CD4-positive, alpha-beta T cell treated with Interleukin-12 subunit alpha and Interleukin-12 subunit beta, for 1 hour (primary cell): ENCODE measurements at places on chromosomes 7 and 10.

GRCh38 chr7:148831782-148832181 lies 52.3 kb downstream of the EZH2 start:
- DNase-seq: no peak

DNA sequence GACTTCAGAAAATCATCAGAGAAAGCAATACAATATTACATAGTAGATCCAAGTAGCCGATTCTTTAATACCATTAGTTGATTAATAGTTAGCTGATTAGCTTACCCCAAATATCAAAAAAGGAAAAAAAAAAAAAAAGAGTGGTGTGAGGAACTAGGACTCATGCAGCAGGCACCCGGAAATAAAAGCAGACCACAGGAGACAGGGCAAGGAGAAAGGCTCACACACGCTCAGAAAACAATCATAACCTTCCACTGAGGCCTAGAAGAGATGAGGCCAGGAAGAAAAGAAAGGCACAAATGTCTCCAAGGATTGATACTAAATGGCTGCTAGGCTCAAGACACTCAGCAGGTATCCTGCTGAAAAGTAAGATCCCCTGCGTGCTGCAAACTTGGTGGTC lies 25.9 kb downstream of the TRDMT1 start:
- DNase-seq: peak; percentile 11

DNA sequence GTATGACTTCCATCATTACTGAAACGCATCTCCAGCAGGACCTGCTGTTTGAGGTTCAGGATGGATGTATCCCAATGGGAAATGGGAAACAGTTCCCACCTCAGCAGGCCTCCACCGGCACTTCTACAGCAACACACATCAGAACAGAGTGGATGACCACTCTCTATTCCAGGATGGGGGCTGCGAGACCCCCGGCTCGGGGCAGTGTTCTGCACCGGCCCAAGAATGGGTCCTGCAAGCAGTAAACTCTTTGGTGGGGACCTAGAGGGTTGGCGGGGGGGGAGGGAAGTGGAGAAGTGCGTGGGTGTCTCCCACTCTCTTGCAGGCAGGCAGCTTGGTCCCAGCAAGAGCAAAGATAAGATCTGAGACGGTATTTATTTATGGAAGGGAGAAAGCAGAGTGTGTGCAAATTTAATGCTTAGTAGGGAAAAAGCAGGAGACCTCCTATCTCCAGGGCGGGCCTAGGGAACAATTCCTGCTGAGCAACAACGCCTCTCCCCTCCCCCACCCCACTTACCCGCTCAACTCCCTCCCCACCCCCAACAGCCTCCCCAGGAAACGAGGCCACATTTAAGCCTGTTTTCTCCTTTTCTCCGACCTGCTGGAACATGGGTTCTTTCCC lies 4.0 kb downstream of the SFMBT2 start:
- no peak for DNase-seq

DNA sequence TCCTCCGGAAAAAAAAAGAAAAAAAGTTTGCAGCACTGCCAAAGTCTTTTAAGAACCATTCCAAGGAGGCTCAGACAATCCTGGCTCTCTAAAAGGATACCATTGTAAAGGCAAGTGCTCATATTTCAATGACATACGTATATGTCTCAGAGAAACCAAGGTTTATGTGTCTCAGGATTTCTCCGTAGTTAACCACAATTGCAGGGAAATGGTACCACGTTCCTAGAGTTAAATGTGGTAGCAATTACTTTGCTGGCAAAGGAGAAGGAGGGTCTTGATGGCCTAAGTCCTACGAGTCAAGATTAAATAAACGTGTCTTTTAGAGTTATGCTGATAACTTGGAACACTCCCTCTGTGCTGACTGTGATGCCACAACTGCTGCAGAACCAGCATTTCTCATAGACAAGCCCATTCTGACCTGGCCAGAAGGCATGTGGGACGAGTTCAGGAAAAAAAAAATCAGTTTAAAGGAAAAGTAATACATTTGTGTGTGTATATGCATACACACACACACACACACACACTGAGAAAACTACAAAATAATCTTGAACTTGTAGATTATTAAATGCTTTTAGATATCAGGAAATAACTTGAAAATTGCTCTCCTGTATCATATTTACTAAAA lies 245.9 kb downstream of the FGFR2 start:
- DNase-seq: no peak

GRCh38 chr10:126502441-126502840 lies 114.2 kb upstream of the ADAM12 start:
- no peak for DNase-seq

DNA sequence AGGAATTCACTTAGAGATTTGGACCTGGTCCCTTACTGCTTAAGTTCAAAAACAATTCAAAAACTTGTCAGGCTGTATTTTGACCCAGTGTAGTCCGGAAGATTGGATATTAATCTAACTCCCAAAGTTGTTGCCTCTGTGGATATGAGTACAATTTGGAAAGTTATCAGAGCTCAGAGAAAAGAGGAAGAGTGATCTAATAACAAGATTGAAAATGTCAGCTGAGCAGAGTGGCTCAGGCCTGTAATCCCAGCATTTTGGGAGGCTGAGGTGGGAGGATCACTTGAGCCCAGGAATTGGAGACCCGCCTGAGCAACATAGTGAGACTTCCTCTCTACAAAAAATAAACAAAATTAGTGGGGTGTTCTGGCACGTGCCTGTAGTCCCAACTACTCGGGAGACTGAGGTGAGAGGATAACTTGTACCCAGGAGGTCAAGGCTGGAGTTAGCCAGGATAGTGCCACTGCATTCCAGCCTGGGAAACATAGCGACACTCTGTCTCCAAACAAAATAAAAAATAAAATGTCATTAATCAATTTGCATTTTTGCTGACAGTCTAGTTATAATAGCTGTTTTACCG lies 3.2 kb upstream of the ASCC1 start:
- DNase-seq: no peak

GRCh38 chr7:122887198-122887597 lies 938 bp upstream of the CADPS2 start:
- no peak for DNase-seq

- DNase-seq: no peak
These were observed 59.3 kb upstream of the PLXDC2 start for GRCh38 chr10:19756919-19757318.

DNA sequence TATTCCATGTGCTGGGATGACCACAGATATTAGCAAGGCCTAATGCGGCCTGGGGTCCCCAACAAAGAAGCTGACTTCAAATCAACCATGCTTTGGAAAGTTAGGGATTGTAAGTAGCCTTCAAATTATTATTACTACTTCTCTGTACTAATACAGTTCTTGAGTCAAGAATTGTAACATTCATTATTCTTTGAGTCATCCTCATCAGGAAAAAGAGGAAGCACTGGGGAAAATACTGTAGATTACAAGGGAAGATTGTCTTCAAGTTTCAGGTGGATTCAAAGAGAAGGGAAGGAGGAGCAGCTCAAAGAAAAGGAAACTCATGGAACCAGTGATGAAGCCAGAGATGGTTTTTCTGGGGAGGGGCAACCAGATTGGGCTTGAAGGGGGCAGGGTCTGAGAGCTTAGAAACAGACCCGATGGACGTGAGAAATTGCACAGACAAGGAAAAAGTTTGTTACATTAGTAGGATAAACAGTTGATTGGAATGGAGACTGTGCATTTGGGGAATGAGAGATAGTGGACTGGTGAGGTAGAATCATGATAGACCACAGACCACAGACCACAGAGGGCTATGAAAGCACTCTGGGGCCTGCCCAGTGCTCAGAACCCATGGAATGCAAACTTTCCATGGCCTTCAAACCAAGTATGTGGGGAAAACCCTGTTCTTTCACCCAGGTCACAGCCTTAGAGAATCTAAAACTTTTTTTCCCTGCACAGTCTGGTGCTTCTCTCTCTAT lies 209.9 kb downstream of the ZNF365 start:
- no peak for DNase-seq

DNA sequence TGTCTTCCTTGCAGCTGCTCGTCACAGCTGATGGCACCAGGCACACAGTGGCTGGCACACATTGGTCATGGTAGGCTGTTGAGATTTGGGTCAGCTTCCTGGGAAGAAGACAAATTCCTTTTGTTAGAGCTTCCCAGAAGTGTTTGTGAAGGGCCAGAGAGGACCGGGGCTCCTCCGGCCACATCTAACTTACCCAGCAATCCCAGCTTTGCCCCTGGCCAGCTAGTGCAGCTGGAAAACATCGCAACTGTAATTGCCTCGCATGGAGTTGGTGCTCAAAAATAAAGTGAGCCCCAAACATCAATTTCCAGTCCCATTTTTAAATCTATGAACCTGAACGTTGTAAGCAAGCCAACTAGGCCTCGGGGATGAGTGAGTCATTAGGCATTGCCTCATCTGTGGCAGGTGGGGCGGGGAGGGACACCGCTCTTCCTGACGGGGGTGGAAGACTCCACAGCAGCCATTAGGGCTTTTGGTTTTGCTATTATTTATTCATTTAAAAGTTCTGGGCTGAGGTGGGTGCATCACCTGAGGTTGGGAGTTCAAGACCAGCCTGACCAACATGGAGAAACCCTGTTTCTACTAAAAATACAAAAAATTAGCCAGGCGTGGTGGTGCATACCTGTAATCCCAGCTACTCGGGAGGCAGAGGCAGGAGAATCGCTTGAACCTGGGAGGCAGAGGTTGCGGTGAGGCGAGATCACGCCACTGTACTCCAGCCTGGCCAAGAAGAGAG lies 12.4 kb downstream of the CPA5 start:
- DNase-seq: no peak

- DNase-seq: no peak
These were observed 12.7 kb downstream of the EPHB6 start for GRCh38 chr7:142867398-142868187.

- peak; percentile 73 for DNase-seq
These were observed 4.1 kb downstream of the KCNIP2 start for GRCh38 chr10:101839416-101840063.

DNA sequence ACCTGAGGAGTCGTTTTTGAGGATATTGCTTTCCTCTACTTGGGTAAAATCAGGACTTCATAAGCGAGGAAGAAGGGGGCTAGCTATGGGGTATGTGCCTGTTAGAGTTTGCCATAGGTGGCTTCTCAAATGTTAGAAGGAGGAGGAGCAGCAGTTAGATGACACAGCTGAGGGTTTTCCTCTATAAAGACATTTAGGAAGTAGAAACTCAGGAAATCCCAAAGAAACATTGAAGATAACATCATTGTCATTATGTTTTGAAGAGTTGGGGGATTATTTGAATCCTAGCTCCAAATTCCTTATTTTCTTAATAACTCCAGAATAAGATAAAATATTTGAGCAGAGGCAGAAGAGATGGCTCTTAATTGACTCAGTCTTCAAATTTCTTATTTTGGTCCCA lies 58.9 kb upstream of the CC2D2B start:
- no peak for DNase-seq
